Kidney epithelial cell (primary cell): ENCODE measurements at places on chromosomes 13 and 19. TPM values are rescaled to one million over a fixed set of nuclear protein-coding genes. Genes with fewer than 3 reads are reported as not detected.
A peak's percentile ranks its signal among the peaks of the same experiment; 100 is the strongest.

ZNF681 gene
- total RNA-seq, result 1.8 and 2.5 TPM in 2 replicates

DNA sequence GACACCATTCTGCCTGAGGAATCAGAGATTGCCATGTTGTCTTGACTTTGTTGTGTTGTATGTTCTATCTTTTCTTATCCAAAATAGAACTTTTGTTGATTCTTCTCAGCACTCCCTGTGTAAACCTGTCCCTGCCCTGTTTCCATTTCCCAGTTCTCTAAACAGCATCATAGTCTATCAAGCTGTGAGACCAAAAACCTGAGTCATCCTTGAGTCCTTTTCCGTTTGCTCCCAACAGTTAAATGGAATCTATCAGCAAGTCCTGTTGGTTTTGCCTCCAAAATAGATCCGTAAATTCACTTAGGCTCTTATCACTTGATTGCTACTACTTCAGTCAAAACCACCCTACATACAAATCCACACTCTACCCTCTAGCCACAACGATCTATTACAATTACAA, 667.1 kb downstream of the PCDH9 start:
- no peak for DNase-seq

DNA sequence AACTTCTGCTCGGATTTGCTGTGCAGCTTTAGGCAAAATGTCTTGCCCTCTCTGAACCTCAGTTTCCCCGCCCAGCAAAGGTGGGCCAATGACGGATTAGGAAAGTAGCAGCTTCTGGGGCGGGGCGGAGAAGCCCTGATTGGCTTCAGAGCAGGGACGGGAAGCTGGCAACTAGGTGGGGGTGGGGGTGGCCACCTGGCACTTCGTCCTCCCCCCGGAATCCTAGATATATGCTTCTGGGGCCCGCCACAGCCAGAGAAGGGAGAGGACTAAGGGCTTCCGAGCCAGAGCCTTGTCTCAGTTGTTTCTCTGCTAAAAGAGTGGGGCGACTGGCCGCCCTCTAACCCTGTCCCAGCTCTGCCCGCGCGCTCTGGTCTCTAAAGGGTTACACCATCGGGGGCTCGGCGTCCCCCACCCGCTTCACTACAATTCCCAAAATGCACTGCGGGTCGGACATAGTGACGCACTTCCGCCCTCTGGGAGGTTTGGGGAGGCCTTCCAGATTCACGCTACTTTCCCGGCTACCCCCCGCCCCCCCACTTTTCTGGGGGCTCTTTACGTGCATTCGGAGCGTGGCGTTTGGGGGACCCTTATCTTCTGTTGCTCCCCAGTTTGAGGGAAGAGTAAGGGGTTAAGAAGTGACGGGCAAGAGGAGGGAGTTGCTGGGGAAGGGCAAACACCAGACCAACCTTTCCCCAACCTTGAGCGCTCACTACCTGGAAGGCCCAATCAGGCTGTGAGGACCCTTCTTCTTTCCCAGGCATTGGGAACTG, 672 bp upstream of the IRF2BP1 start:
- peak; percentile 69 for DNase-seq

DNA sequence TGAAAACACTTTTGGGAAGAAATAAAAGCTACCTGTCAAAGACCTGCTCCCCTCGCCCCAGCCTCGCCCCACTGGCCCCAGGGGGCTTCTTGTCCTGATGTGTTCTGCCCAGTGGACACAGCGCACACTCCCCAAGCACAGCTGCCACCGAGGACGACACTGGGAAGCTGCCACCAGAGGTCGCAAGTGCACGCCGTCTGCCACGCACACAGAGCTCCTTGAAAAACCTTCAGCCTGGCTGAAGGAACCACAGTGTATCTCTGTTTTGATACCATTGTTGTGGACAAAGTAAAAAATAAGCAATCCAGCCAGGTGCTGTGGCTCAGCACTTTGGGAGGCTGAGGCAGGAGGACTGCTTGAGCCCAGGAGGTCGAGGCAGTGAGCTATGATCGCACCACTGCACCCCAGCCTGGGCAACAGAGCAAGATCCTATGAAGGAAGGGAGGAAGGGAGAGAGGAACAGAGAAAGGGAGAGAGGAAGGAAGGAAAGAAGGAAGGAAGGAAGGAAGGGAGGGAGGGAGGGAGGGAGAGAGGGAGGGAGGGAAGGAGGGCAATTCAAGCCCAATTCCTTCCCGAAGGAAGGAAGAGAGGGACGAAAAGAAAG, 57.3 kb downstream of the CEBPG start:
- DNase-seq, result peak; percentile 16

DNA sequence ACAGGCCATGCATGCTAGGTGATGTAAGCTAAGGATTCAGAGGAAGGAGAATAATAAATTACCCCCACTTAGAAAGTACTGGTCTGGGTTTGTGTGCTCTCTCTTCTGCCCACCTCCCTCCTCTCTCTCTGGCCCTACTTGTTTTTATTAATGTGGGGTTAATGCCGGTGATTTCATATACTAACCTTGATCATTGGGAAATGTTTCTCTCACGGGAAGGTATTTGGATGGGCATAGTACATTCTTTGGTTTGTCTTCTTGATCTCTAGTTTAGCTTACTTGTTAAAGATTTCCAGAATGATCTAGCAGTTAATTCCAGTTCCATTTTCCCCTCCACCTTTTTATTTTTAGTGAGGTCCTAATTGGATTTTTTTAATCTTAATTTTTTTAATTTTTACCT, 24.6 kb downstream of the ARHGAP35 start:
- no peak for DNase-seq
